ENCODE measurements at places on chromosomes 1 and 21. TPM values are rescaled to one million over a fixed set of nuclear protein-coding genes. Genes with fewer than 3 reads are reported as not detected.

DNA sequence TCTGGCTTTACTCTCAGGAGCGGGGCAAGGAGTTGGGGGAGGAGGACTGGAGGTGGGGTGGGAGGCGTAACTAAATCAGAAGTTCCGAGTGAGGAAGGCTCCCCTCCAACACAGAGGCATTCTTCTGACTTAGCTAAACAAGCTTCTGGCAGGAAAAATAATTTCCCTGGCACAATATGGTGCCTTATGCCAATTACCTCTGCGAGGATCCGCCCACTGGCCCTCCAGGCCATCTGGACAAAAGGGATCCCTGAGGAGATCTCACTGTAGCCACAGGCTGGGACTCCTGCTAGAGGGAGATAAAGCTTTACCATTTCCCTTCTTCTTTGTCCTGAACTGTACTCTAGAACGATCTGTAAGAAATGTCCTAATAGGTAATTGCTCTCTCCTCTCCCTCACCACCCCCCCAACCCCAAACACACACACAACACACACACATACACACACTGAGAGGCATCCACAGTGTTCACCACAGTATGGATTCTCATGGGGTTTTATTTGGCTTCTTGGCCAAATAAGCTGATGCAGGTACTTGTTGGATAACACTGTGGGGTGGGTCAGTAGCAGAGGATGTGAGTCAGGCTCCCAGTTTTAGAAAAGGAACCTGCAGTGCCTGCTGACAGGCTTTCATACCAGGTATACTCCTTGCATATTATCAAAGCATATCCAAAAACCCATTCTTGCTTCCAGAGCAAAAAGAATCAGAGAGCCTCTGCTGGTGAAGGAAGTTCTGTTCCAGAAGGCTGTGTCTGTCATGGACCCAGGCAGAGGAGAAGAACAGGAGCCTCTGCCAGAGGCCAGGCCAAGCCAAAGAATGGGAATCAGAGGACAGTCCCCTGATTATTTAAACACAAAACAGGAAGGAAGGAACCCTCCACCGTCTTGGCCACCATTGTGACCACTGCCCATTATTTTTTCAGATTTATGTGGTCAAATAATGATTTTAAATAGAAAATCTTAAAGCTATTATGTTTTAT, 169.1 kb downstream of the C1orf21 start:
- no peak for DNase-seq

DNA sequence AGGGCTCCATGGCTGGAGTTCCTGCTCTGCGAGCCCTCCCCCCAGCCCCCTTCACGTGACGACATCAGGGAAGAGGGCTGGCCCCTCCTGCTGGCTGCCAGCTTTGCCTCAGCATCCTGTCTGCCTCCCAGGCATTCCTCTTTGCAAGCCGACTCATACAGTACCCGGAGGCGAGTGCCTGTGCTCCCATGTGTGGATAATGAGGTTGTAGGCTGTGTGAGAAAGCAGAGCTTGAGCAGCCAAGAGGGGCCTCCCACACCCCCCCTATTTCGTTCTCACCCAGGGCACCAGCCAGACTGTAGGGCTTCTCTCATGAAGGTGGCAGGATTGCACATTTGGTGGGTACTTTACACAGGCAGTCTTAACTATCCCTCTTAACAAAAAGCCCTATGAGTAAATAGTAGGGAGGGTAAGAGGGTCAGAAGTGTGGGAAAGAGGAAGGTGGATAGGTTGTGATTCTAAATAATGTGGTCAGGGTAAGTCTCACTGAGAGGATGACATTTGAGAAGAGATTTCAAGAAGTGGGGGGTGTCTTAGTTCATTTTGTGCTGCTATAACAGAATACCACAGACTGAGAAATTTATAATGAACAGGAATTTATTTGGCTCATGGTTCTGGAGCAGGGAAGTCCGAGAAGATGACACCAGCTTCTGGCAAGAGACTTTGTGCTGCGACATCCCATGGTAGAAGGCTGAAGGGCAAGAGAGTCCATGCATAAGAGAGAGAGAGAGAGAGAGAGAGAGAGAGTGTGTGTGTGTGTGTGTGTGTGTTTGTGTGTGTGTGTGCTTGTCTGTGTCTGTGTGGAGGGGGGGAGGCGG, 113.5 kb downstream of the OMA1 start:
- no peak for DNase-seq

- no peak for DNase-seq
Measured at GRCh38 chr1:236247286-236247685, 34.5 kb downstream of the ERO1B start.

- no peak for DNase-seq
Measured at GRCh38 chr21:35072960-35073359, 23.9 kb upstream of the RUNX1 start.

DNA sequence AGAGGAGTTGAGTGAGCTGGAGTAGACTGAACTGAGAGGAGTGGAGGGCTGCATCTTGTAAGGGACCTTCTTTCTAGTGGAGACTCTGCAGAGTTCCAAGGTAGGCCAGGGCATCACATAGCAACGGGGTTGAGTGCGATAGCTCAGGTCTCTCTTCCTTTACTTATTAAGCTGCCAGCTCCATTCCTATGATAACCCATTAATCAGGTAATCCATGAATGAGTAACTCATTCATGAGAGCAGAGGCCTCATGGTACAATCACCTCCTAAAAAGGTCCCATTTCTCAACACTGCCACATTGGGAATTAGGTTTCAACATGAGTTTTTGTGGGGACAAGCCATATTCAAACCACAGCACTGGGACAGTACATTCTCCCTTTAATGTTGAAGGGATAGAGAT, 21.3 kb downstream of the VN1R5 start:
- no peak for DNase-seq

DNA sequence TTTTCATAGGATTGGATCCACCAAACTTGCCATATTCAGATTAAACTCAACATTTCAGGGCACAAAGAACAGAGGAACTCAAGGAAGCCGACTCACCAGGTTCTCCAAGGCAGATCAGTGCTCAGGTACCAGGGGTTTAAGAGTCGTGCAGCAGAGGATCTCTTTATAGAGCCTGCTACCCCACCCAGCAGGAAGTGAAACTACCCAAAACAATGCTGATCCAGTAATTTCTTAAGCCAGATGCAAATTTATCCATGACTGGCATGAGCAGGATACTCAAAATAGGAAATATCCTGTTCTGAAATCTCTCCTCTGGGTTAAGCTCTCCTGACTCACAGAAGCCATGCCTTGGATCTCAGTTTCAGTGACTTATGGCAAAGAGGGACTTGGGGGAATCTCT, at the start of gene SPRR2A:
SPRR2A (minus strand) TSS at position 138 of the 400 bp plus-strand sequence. CDS start 777 bp downstream, outside the sequence.
- no peak for DNase-seq

- peak; percentile 36 for DNase-seq
Measured at GRCh38 chr1:10941891-10942541, 70.4 kb upstream of the TARDBP start.

GRCh38 chr1:151718011-151718431, 1.4 kb upstream of the CELF3 start:
- no peak for DNase-seq

DNA sequence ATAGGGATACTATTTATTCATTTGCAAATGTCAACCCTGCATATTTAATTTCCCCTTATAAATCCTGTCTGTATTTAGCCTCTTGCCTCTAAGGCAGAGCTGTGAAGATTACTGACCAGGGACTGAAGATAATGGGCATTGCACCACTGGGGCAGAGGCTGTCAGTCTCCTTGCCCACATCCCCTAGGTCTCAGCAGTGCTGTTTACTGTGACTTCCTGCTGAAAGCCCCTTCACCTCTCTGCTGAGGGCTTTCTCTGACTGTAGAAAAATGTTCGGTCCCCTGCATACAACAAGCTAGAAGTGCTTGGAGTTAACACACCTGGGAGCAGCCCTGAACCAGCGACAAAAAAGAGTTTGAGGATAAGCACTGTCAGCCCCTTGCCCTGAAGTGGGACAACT, 28.8 kb downstream of the SLC5A9 start:
- DNase-seq: no peak

GRCh38 chr1:150968491-150968890, 6.1 kb downstream of the CERS2 start:
- DNase-seq: no peak

GRCh38 chr1:13623021-13623637, 39.5 kb downstream of the PDPN start:
- DNase-seq: no peak

- no peak for DNase-seq
Measured at GRCh38 chr1:10774615-10775310, 21.7 kb downstream of the CASZ1 start.

DNA sequence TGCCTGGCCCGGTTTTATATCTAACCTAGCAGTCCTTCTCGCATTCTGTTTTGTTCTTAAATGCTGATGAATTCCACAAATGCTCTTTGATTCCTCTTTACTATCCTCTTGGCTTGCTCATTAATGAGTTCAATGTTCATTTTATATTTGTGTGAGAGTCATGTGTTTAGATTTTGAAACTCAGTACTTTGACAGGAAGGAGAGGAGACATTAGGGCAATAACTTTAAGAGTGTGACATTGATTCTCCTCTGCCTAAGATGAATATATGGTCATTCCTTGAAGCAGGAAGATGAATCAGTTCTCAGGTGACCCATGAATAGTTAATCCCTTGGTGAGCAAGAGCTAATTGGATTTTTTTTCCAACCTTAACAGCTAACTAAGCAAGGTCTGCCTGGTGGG, 84.1 kb downstream of the MRPS6 start:
- no peak for DNase-seq

DNA sequence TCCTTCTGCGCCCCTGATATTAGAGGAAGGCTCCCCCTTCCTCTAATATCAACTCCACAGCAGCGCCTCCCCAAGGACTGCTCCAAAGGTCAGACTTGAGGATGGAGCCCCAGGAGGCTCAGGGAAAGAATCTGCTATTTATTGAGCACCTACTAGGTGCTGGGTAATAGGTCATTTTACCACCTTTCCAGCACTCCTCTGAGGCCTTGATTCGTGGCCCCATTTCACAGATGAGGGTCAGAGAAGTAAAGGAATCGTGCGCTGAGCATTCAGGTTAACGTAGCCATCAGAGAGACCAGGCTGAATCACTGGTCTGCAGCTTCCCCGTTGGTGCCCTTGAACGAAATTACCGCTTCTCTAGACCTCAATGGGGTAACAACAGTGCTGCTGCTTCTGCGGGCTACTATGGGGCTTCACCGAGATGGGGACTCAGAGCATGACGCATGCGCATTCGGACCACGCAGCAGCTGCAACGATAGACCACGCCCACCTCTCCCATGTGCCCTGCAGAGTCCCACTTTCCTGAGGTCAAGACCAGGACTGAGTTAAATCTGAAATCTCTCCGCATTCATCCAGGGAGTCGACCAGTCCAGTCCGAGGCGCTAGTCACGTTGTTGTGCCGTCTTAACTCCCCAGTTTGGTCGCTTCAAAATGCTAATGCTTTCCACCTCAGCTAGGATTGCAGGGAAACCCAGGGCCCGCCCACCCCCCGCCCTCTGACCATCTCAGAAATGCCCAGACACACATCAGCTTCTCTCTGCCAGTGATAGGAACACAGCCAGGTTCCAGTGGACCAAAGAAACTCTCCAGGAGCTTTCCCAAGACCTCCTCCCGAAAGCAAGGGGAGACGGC, 12.9 kb downstream of the CAMK2N1 start:
- no peak for DNase-seq

- DNase-seq: peak; percentile 76
Measured at GRCh38 chr1:205918955-205919746, 24.1 kb downstream of the SLC26A9 start.

GRCh38 chr1:168218658-168219057, 7.1 kb upstream of the SFT2D2 start:
- no peak for DNase-seq

DNA sequence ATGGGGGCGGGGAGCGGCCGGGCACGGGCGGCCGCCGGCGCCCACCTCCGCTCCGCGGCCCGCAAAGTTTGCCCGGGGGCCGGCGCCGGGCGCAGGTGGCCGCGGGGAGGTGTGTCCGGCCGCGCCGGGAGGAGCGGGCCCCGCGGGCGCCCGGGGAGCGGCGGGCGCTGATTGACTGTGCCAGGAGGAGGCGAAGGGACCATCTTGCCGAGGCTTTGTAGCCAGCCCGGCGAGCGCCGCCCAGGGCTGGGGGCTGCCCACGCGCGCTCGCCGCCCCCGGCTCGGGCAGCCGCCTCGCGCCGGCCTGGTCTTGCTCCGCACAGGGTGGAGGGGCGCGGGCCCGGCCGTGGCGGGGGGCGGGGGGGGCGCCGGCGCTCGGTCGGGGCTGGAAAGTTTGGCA, 432 bp downstream of the EPHB2 start:
- no peak for DNase-seq

DNA sequence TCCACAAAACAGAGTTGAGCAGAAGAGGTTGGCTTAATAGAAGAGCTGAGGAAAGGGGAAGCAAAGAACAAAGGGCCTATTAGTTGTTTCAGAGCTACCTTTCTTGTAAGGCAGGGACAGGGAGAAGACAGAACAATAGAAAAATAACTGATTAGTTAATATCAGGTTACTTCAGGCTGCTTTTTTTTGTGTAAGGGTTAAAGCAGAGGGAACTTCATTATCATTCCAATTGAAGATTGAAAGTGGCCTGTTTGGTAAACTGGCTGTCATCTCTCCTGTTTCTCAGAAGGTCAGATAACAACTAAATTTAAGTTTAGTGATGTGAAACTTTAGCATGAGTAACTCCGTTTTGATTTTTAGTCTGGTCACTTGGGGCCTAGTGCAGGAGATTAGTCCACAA, 22.3 kb downstream of the CDC42 start:
- no peak for DNase-seq

The PLPP3 gene
- total RNA-seq: 304 TPM

The ANKRD45 gene
- total RNA-seq: 0.44 TPM

The ZNF683 gene
- total RNA-seq: not detected

The CDCA8 gene
- total RNA-seq: 0.98 TPM

The RORC gene
- total RNA-seq: not detected

The ERG gene
- 15.9 TPM for total RNA-seq

The NTRK1 gene
- total RNA-seq: not detected

The KMO gene
- 0.20 TPM for total RNA-seq

The RYR2 gene
- total RNA-seq: 0.20 TPM

The CSF1 gene
- total RNA-seq: 108 TPM

The S100A2 gene
- total RNA-seq: 4.2 TPM

All from tibial nerve (tissue), 4 donors.